ENCODE measurements at places on chromosomes 6 and 20.
A peak's percentile ranks its signal among the peaks of the same experiment; 100 is the strongest.

GRCh38 chr20:60066438-60066823 is 108.2 kb downstream of the CDH26 start:
- DNase-seq = no peak

DNA sequence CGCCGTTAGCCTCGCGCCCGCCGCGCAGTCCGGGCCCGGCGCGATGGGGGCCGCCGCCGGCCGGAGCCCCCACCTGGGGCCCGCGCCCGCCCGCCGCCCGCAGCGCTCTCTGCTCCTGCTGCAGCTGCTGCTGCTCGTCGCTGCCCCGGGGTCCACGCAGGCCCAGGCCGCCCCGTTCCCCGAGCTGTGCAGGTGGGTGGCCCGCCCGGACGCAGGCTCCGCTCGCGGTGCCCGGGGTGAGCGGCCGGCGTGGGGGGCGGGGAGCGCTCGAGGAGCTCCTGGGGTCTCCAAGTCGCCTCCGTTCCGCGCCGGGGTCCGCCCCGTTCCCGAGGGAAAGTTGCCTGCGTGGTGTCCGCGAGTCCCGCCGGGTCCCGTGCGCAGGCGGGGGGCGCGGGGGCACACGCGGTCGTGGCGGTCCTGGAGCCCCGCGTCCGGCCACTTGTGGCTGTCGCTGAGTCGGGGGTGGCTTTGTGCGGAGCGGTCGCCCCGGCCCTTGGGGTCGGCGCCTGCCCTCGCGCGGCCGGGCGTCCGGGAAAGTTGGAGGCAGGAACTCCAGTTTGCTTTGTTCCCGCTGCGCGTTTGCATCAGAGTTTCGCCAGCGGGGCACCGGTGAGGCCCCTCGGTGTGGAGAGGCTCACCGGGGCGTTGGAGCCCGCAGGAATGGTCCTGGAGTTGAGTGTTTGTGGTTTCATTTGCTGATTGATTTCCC is 476 bp downstream of the IGF2R start:
- no peak for DNase-seq

GRCh38 chr6:43247114-43247999 is 4.1 kb downstream of the TTBK1 start:
- peak; percentile 91 for DNase-seq

GRCh38 chr6:150925590-150925928 is 60.1 kb downstream of the MTHFD1L start:
- no peak for DNase-seq

DNA sequence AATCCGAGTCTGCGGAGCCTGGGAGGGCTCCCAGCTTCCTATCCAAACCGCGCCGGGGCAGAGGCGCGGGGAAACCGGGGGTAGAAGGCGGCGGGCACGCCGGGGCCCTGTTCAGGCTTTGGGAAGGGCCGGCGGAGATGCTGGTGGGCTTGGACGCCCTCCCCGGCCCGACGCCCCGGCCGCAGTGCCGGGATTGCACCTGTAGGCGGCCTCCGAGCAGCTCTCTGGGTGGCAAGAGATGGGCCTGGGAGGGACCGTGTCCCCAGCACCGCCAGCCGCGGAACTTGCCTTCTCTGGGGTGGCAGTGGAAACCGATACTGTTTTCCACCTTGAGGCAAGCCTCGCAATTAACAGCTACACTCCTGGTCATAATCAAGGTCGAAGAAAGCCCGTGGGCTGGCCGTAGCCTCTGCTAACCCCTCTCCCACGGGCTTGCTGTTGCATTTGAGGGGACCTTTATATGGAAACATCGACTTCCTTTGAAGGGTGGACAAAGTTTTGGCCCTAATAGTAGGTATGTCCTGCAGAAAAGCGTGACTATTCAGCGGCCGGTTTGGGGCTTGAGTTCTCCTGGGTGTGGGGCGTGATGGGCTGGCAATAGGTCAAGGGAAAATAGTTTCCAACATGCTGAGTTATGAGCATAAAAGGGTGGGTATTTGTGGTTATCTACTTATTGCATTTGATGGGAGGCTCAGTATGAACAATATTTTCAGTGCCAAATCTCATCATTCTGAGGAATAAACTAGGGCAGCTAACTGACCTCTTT is 1.1 kb upstream of the JAG1 start:
- DNase-seq = peak; percentile 82

DNA sequence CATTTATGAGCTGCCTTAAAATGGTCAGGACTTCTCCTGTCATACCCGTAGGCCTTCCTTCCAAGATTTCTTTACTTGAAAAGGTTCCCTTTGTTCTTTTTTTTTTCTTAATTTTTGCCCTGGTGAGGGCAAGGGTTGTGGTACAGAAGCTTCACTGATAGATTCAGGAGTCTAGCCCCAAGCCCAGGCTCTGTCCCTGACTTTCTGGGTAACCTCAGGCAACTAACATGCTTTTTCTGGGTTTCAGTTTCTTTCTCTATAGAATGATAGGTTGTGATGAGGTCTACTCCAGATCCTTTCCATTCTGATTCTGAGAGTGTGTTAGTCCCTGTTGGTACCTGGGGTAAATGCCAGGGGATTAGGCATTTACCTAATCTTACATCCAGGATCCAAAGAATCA is 21.2 kb downstream of the SNPH start:
- DNase-seq = no peak

- no peak for DNase-seq
Measured at GRCh38 chr6:51429017-51429712, 610.5 kb downstream of the TFAP2B start.
